ENCODE measurements at places on chromosomes 1 and 21. TPM values are rescaled to one million over a fixed set of nuclear protein-coding genes. Genes with fewer than 3 reads are reported as not detected.

The SMIM1 gene
- total RNA-seq, result 1.8 TPM

DNA sequence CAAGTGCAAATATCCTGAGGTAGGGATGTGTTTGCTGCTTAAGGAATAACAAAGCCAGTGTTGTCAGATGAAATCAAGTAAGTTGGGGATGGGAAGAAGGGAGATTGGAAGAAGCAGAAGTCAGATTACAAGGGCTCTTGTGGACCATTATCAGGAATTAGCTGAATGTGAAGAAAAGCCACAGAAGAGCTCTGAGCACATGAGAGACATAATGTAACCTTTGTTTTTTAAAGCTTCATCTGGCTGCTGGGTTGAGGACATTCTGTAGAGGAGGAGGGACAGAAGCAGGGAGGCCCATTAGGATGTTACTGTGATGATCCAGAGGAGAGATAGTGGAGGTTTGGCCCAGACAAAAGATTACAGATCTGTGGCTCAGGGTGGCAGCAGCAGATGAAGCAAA is 111.7 kb downstream of the DUSP10 start:
- DNase-seq, result no peak

GRCh38 chr1:230693777-230694176 is 20.1 kb downstream of the AGT start:
- DNase-seq, result no peak

GRCh38 chr1:55140546-55140983 is 74.6 kb downstream of the USP24 start:
- DNase-seq, result peak; percentile 77

The CLCA2 gene
- not detected for total RNA-seq

The ERVH48-1 gene
- 1.4 TPM for total RNA-seq

- DNase-seq, result no peak
Observed at GRCh38 chr1:89870998-89871397, 50.2 kb downstream of the LRRC8D start.

GRCh38 chr1:47692196-47692595 is 254.4 kb downstream of the FOXD2 start:
- DNase-seq, result no peak

DNA sequence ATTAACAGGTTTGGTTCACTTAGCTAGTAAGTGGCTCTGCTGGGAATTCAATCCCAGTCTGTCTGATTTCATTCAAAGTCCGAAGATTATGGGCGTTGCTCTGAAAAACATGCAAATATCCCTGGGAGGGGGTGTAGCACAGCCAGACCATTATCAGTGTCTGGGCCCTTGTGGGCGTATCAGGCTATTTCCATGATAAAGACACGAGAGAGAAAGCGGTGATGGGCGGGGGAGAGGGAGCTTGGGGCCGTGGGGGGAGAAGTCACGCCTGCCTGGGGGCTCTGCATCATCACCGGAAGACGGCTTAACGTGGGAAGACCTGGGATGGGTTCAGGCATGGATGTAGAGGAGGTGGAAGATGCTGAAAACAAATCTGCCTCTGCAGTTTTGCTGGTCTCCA is 25.8 kb downstream of the IL6R start:
- DNase-seq, result no peak

DNA sequence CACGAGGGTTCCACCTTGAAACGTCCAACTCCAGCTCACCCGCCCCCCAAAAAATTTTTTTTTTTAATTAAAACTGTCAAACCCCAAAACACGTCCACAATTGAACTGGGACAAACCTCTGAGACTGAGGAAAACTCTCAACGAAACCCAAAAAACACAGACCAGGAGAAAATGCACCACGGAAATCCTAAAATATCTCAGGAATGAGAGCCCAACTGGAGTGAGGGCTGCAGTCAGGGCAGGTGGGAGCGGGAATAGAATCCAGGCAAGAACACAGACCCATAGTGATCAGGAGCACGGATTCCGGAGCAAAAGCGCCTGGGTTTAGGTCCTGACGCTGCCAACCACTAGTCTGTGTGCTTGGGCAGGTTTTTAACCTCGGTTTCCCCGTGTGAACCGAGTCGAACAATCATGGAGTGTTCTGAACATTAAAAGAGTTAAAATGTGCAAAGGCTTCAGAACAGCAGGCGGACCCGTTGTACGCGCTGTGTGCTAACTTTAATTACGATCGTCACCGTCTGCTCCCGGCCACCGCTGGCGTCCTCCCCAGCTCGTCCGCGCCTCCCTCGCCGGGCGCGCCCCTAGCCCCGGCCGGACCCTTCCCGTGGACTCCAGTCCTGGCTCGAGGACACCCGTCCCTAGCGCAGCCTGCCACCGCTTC is 624 bp downstream of the ARHGAP29 start:
- no peak for DNase-seq

GRCh38 chr1:76640092-76640491 is 227.2 kb upstream of the ST6GALNAC5 start:
- no peak for DNase-seq

The KRTAP8-1 gene
- not detected for total RNA-seq

The RGS7 gene
- not detected for total RNA-seq

GRCh38 chr21:33121715-33122475 is 52.0 kb downstream of the OLIG1 start:
- DNase-seq, result no peak

GRCh38 chr21:39775816-39776215 is 30.8 kb downstream of the IGSF5 start:
- DNase-seq, result no peak

GRCh38 chr1:196623079-196623478 is 14.8 kb upstream of the KCNT2 start:
- DNase-seq, result no peak

The EMC1 gene
- 22.2 TPM for total RNA-seq

The ACTA1 gene
- not detected for total RNA-seq

The RUSC1 gene
- 10.7 TPM for total RNA-seq

GRCh38 chr1:53552981-53553733 is 94.0 kb downstream of the DMRTB1 start:
- DNase-seq, result no peak

All from CD4-positive, alpha-beta T cell (primary cell).